ENCODE measurements at places on chromosomes 2 and 18.

DNA sequence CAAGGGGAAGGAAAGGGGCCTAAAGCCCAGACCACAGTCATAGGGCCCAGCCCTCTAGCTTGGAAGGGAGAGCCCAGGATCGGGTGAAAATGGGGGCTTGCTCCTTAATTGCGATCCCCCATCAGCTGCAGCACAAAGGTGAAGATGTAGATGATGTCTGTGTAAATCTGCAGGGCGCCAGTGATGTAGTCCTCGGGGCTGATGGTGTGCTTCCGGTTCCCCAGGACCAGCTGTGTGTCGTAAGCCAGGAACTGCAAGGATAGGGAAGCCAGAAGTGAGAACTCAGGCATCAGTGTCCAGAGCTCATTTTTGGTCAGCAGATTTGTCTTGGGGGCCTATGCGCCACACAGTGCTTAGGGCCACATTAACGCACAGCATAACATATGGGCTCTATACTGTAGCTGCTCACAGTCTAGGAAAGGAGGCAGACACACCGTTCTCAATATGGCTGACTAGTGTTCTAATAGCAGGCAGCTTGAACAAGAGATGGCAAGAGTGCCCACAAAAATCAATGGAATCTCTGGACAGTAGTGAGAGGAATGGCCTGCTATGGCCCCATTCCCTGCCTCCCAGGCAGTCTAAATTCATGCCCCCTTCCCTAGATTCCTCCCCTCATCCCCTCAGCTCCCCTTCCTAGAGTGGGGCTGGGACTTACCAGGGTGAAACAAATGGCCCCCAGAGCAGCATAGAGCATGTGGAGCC lies 5.2 kb downstream of the PNKD start:
- DNase-seq, result no peak

DNA sequence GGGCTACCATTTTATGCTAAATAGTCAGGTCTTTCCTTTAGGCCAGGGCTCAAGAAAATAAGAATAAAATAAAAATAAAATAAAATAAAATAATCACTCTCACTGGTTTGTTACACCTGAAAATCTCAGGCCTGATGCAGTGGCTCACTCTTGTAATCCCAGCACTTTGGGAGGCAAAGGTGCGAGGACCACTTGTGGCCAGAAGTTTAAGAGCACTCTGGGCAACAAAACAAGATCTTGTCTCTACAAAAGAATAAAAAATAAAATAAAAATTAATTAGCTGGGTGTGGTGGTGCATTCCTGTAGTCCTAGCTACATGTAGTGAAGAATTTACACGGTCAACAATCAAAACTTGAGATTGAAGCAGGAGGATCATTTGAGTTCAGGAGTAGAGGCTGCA lies 159.4 kb downstream of the NRXN1 start:
- DNase-seq, result no peak

- no peak for DNase-seq
Observed at GRCh38 chr2:47520825-47521665, 118.1 kb downstream of the MSH2 start.

DNA sequence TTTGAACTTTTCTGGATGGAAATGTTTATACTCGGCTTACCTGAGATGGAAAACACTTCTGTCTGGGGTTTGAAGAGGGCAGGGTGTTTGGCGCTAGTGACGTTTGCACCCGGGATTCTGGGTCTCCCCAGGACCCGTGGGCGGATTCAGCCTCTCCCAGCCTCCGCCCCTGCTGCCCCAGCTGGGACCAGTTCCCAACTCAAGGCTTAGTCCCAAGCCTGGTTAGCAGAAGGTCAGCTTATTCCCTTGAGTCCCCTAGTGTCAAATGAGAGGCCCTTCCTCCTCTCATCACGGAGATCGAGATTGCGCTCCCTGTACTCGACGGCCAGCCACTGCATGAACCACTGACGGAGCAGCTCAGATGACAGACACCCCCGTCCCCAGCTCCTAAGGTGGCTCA lies 123.2 kb downstream of the RTP5 start:
- DNase-seq, result no peak

DNA sequence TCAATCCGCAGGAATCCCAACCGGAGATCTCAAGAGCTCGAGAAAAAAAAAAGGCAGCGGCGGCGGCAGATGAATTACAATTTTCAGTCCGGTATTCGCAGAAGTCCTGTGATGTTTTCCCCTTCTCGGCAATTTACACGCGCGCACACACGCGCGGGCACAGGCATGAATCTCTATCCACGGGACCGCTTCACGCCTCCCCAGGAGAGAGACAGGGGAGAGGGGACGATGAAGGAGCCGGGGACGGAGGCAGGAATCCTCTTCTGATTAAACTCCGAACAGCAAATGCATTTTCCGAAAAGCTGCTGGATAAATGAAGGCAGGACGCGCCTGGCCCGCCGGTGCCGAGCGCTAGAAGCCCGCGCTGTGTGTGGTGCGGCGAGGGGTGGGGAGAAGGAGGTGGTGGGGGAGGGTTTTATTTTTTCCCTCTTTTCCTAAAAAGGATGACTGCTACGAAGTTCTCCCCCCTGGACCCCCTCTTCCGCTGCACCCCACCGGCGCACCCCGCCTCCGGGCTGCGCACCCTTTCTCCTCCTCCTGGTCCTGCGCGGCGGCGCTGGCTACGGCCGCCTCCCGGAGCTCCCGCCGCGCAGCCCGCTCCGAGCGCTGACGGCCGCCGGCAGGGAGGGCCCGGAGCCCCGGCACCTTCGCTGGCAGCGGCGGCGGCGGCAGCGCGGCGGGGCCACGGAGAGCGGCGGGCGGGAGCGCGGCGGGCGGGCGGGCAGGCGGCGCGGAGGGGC lies at the start of gene BCL2:
Gene BCL2, minus strand, starts transcription at position 387 of the 740 bp plus-strand sequence.
- peak; percentile 32 for DNase-seq

GRCh38 chr2:70596293-70596692 lies 42.7 kb upstream of the TGFA start:
- peak; percentile 92 for DNase-seq

DNA sequence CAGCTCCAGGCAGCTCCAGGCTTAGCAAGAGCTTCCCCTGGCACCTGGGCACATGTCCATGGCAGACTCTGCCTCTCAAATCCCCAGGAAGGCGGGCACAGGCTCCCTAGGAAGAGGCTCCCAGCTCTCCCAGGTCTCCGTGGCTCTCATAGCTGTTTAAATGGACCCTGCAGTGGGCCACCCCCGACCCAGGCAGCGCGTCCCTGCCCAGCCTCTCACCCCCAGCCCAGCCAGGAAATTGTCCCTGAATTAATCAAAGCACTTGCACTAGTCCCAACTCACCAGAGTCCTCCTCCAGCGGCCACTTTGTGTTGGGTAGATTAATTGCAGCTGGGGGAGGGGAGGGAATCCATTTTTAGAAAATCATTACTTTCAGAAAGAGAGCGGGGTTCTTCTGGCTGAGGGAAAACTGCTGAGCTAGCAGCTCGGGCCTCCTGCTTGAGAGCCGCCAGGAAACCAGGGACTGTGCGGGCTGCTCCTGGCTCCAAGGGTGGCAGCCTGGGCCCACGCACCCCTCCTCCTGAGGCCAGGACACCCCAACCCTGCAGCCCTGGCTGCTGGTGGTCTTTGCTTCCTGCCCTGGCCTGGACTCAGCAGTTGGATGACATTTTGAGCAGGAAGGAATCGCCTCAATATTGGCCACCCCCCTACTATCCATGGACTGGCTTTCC lies 36.0 kb downstream of the SMAD7 start:
- no peak for DNase-seq

- DNase-seq, result no peak
Observed at GRCh38 chr2:44582363-44583008, 220.7 kb downstream of the CAMKMT start.

GRCh38 chr2:168530982-168531622 lies 75.0 kb downstream of the CERS6 start:
- DNase-seq, result no peak

DNA sequence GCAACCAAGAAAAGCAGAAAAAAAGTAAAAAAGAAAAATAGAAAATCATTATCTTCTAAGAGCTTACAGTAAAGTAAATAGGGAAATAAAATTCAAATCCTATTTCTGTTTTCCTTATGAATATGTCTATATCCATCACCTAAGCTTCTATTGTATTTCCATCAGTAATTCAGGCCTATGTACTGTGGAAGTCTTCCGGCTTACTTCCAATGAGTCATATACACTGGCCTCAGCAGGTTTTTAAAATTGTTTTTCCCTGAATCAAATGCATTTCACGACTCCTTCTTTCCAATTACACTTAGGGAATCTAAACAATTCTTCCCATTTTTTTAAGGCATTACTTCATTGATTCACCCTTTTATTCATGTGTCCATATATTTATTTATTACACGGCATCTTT lies 164.7 kb downstream of the CCDC102B start:
- no peak for DNase-seq

GRCh38 chr2:63888490-63889402 lies 47.0 kb downstream of the UGP2 start:
- DNase-seq, result peak; percentile 67

DNA sequence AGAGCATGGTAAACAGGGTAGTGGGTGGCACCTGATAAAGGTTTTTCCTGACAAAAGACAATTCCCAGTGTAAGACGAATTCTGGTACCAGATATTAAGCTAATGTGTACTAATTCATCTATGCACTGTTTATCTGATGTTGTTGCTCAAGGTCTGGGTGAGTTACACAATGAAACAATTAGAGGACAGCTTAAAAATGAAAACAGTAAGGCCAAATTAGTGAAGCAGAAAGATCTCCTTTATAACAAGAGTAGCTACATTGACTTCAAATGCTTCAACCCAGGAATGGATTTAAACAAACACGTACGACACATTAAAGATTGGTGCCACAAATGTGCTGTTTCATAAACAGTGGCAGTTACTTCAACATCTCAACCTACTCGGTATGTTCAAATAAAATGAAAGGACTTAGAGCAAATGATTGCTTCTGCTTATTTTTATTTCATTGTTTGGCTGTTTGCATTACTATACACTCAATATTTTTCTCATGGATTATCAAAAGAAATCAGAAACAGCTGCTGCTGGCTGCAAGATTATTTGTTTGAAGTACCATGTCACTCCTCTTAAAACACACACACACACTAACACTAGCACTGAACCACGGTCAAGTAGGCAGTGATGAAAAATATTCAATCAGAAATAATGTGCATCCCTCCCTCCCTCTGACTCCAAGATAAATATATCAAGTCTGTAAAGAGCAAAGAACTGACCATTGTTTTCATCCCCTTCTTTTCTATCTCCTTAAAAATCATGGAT lies 94.4 kb upstream of the RND3 start:
- no peak for DNase-seq

- no peak for DNase-seq
Observed at GRCh38 chr2:212990697-212991096, 160.7 kb downstream of the IKZF2 start.

DNA sequence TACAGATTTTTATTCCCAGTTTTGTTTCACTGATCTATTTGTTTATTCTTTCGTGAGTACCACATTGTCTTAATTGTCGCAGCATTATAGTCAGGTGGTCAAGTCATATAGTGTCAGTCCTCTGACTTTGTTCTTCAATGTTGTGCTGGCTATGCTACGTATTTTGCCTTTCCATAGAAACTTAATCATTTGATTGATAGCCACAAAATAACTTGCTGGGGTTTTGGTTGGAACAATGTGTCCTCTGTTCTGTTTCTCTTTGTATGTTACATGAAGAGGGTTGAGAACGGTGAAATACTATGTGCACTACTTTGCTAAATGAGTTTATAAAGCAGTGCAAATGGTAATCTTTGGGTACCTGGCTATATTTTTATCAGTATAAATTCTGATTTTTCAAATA lies 64.9 kb upstream of the TTC27 start:
- DNase-seq, result no peak

Data from urothelium cell line (cell line).